ENCODE measurements at places on chromosomes 3 and 15.

GRCh38 chr15:90315278-90315982 lies 36.7 kb upstream of the ZNF774 start:
- DNase-seq, result no peak

DNA sequence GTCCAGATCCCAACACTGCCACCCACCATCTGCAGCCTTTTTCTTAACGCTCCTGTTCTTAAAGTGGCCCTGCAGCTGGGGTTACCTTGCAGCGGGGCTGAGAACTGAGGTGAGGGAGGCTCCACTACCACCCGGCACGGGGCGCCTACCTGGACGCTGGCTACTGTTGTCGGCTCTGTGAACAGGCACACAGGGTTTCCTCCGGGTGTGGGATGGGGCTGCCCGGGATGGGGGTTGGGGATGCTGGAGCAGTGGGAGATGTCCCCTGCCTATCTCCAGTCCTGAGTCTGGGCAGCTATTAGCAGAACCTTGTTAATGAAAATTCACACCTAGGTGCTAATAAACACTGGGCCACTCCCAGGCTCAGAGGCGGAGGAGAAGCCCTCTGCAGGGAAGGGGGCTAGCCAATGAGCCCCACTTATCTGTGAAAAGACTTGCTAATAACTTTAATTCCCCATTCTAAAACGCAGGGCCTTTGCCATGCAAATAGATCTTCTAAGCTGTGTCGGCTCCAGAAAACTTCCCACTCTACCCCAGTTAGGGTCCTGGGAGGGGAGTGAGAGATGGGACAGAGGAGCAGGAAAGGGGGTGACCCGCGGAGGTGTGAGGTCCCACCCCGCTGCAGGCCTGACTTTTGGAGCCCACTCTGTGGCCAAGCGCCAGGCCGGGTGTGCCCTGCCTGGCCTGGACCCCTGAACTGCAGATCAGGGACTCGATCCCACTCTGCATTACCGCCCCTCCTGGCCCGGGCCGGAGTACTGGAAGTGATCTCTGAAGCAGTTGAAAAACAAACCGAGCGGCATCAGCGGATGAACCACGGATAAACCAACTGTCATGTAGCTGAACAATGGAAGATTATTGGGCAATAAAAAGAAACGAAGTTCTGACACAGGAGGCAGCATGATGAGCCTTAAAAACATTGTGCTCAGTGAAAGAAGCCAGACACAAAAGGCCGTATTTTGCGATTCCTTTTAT lies 3.1 kb downstream of the MESP1 start:
- no peak for DNase-seq

- DNase-seq, result no peak
Observed at GRCh38 chr3:33883951-33884561, 85.6 kb downstream of the PDCD6IP start.

DNA sequence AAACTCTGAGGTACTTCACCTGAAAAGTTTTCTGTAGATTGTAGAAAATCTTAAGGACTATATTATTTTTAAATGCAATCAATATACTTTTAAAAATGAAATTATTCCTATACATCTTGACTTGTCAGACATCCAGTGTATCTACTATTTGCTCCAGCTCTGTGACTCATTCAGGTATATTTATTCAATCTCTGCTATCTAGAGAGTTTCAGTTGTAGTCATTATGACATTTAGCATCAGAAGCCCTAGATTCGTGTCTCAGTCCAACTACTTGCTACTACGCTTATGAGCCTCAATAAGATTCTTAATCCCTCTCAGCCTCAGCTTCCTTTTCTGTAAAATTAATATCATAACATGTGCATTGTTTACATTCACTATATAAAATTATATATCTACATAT lies 22.3 kb upstream of the EIF1B start:
- no peak for DNase-seq

DNA sequence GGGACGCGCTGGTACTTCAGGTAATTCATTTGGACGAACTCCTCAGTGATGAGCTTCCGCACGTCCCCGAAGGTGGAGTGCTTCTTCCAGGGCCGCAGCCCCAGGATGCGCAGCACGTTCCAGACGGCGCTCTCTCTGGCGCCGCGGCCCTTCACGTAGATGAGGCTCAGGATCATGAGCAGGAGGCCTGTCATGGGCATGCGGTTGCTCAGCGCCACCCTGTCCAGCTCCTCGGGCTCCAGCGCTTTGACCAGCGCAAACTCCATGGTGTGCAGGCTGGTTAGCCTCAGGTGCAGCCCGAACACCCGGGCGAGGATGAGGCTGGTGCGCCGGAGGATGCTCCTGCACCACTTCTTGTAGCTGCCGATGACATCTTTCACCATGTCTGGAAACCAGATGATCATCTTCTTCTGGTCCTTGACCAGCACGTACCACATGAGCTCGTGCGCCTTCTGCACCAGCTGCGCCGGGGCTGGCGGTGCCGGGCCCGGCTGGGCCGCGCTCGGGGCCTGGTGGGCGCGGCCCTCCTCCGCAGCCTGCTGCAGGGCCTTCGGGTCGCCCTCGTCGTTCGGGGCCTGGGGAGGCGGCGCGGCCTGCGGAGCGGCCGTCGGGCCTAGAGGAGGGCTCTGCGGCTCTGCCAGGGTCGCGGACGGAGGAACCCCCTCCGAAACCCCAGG lies 501 bp downstream of the NDN start:
- DNase-seq, result no peak

- no peak for DNase-seq
Observed at GRCh38 chr3:62051506-62051905, 321.8 kb downstream of the FEZF2 start.

DNA sequence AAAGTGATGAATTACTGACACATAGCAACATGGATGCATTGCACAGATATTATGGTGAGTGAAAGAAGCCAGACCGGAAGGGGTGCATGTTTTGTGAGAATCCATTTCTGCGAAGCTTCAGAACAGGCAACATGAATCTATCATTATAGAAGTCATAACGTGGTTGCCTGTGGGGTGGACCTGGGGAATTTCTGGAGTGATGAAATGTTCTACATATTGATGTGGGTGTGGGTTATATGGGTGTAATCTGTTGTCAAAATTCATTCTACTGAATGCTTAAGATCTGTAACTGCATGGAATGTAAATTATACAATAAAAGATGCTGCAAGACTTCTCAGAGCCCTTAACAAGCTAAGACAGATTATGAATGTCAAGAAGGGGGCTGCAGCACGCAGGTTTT lies 25.2 kb upstream of the TSPAN3 start:
- DNase-seq, result no peak

GRCh38 chr15:40082195-40082883 lies 26.3 kb downstream of the BMF start:
- no peak for DNase-seq

GRCh38 chr3:197499427-197499826 lies 56.3 kb downstream of the BDH1 start:
- DNase-seq, result no peak

GRCh38 chr15:48096813-48097212 lies 24.0 kb upstream of the SLC24A5 start:
- DNase-seq, result no peak

- no peak for DNase-seq
Observed at GRCh38 chr15:71364117-71364584, 248.9 kb downstream of the THSD4 start.

- no peak for DNase-seq
Observed at GRCh38 chr3:168336276-168336675, 240.6 kb upstream of the GOLIM4 start.

DNA sequence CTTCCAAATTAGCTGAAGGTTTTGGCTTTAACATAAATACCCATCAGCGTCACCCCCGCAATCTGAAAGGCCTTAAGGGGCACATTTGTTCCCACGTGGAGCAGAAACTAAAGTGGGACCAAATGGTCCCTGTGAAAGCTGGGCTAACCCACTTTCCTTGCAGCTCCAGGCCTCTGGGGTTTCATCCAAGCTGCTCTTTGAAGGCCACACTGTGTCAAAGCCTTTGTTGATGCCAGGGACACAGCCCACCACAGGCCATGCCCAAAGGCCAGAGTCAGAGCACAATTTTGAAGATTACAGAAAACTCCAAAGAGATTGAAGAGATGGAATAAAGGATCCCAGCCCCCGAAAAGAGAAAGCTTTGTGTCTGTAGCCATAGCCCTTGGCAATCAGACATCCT lies 2.7 kb upstream of the ADPGK start:
- DNase-seq, result no peak

DNA sequence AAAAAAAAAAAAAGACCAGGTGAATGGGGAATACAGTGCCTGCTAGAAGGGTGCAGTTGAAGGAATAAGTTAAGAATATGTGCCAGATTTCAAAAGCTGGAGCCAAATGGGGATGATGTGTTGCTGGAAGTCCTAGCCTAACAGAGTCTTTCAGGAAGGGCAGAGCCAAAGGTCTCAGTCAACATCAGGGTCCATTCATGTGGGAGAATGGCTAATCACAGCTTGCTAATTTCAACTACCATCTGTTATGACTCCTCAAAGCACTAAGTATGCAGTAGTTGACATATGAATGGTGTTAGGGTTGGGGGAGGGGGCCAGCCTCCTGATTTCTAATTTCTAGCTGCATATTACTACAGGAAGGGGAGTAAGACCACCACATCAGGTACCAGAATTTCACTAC lies 4.4 kb downstream of the ZBTB38 start:
- DNase-seq, result no peak
